ENCODE measurements at places on chromosomes 2 and 18. TPM values are rescaled to one million over a fixed set of nuclear protein-coding genes. Genes with fewer than 3 reads are reported as not detected.

- no peak for DNase-seq
Observed at GRCh38 chr2:181393472-181393871, 63.7 kb upstream of the ITGA4 start.

DNA sequence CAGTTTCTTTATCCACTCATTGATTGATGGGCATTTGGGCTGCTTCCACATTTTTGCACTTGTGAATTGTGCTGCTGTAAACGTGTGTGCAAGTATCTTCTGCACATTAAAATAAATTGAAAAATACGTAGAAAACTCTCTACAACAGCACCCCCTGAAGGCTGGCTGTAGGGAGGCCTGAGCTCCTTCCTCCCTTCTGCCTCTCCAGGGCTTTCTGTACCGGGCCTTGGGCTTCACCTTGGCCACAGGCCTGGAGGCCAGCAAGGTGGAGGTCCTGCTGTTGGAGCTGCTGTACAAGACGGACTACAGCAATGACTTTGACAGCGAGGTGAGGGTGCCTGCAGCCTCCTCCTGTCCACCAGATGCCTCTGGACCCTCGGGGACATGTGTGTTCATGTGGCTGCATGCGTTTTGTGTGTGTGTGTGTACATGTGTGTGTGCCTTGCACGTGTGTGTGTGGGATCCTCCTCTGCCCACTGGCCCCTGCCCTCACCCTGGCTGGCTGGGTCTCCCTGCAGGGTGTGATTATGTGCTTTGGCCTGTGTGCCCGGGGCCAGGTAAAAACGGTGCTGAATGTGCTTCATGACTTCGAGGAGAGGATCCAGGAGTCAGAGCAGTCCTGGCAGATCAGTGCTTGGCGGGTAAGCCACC, 29.2 kb downstream of the MROH2A start:
- DNase-seq, result no peak

GRCh38 chr18:2958819-2959298, 54.1 kb downstream of the LPIN2 start:
- DNase-seq, result peak; percentile 76

- no peak for DNase-seq
Observed at GRCh38 chr18:808086-808485, 4.0 kb downstream of the YES1 start.

GRCh38 chr2:207530160-207531031, 634 bp downstream of the CREB1 start:
- peak; percentile 53 for DNase-seq

GRCh38 chr2:159399716-159400415, 113.4 kb upstream of the WDSUB1 start:
- no peak for DNase-seq

SLC40A1 gene
- total RNA-seq, result 1.5 TPM

CNGA3 gene
- total RNA-seq, result not detected

GAREM1 gene
- not detected for total RNA-seq
